ENCODE measurements at places on chromosomes 6 and 20.

- DNase-seq, result no peak
- H3K4me1 ChIP-seq, result peaks cover 94% of the 10 kb centered on the region
- peak overlapping the region; percentile 1 for H3K4me3 ChIP-seq
These were observed 12.6 kb downstream of the ADTRP start for GRCh38 chr6:11766043-11766442.

DNA sequence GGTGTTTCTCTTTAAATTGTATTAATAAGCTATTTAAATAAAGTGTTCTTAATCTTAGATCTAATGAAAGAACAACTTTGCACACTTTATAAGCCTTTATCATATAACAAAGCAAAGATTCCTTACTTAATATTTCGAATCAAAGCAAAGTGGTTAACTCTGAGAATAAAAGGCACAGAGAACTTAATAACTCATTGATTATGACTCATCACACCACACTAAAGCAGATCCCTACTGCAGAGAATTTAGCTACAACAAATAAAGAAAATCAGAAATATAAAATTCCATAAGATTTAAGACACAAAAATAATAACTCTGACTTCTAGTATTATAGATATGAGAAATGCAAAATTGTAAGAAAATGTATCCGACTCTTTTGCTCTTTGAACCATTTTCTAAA, 135.6 kb upstream of the RUNX2 start:
- H3K27ac ChIP-seq, result no peak overlapping the region
- H3K4me3 ChIP-seq, result no peak overlapping the region
- DNase-seq, result no peak

GRCh38 chr6:99521633-99522151, 6.5 kb upstream of the USP45 start:
- peak overlapping the region; percentile 45 for H3K27ac ChIP-seq
- peak; percentile 5 for DNase-seq
- peak overlapping the region; percentile 61 for H3K4me3 ChIP-seq
- peaks cover 6% of the 10 kb centered on the region for H3K4me1 ChIP-seq
- H3K27me3 ChIP-seq, result no peaks in the 10 kb centered on the region

GRCh38 chr6:14187406-14187805, 69.8 kb downstream of the CD83 start:
- H3K27me3 ChIP-seq, result no peaks in the 10 kb centered on the region
- H3K36me3 ChIP-seq, result no peaks in the 10 kb centered on the region
- DNase-seq, result no peak
- no peak overlapping the region for H3K4me3 ChIP-seq

GRCh38 chr6:139600919-139601475, 226.5 kb upstream of the CITED2 start:
- H3K36me3 ChIP-seq, result no peaks in the 10 kb centered on the region
- no peaks in the 10 kb centered on the region for H3K4me1 ChIP-seq
- no peaks in the 10 kb centered on the region for H3K27me3 ChIP-seq

DNA sequence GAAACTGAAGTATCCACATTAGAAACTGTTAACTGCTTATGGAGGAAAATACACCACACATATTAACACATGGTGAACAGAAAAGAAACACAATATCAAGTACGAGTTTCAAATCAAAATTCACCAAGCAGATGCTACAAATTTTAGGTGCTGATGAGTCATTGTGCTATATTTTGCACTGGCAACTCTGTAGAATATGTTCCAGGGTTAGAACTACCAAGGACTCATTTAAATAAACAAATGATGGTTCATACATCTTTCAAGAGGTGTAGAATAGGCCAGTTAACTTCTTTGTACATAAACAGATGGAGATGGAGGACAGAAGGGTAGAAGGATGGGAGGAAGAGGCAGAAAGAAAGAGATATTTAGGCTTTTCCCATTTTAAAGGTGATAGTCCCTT, 184.9 kb downstream of the ARHGAP18 start:
- no peaks in the 10 kb centered on the region for H3K27me3 ChIP-seq
- H3K27ac ChIP-seq, result no peak overlapping the region
- H3K36me3 ChIP-seq, result no peaks in the 10 kb centered on the region
- no peak overlapping the region for H3K4me3 ChIP-seq

DNA sequence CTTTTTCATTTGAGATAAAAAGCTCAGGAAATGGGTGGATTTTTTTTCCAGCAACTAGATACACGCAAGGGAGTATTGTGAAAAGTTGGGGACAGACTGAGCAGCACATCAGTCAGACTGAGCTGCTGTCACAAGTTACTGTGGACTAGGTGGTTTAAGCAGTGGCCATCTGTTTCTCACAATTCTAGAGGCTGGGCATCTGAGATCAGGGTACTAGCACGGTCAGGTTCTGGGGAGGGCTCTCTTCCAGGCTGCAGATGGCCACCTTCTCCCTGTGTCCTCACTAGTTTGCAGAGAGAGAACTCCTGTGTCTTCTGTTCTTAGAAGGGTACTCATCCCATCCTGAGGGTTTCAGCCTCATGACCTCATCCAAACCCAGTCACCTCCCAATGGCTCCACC, 178.3 kb downstream of the SYNDIG1 start:
- H3K36me3 ChIP-seq, result no peaks in the 10 kb centered on the region
- no peak for DNase-seq
- H3K4me1 ChIP-seq, result peaks cover 30% of the 10 kb centered on the region
- no peak overlapping the region for H3K27ac ChIP-seq

- no peaks in the 10 kb centered on the region for H3K27me3 ChIP-seq
- no peak overlapping the region for H3K27ac ChIP-seq
- H3K36me3 ChIP-seq, result no peaks in the 10 kb centered on the region
- peaks cover 17% of the 10 kb centered on the region for H3K4me1 ChIP-seq
- no peak overlapping the region for H3K4me3 ChIP-seq
- DNase-seq, result no peak
These were observed 35.5 kb downstream of the ABHD12 start for GRCh38 chr20:25355011-25355595.

DNA sequence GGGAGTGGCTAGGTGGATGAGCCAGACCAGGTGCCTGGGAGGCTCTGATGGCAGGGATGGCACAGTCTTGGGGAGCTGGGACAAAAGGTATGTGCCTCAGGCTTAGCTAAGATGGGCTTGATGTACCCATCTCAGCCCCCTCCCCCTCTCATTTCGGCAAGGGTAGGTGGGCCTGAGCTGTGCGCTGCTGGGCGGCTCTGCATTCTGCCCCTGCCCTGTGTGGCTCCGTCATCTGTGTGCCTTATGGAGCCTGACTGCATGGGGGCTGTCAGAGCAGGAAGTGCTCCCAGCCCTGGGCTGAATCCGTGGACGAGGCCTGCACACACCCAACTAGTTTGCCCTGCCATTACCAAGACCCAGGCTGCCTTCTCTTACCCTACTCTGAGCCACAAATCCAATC, 54.7 kb downstream of the PYGB start:
- H3K36me3 ChIP-seq, result no peaks in the 10 kb centered on the region
- no peaks in the 10 kb centered on the region for H3K4me1 ChIP-seq
- no peak for DNase-seq
- no peak overlapping the region for H3K4me3 ChIP-seq
- H3K27me3 ChIP-seq, result no peaks in the 10 kb centered on the region

DNA sequence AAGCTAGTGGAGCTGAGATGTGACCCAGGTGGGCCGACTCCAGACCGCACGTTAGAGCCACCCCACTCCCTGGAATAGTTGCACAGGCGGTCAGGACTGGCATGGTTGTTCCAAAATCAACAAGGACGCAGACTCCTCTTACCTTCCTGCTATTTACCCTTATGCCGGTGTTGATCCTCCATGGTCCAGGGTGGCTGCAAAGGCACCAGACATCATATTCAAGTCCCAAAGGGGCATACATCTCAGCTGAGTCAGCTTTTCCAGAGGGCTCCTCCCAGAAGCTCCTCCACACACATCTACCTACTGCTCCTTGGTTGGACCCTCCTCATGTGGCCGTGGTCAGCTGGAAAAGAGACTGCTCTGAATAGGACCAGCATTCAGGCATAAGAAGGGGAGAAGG, 112.2 kb downstream of the SYCP2 start:
- H3K27ac ChIP-seq, result no peak overlapping the region
- no peaks in the 10 kb centered on the region for H3K36me3 ChIP-seq
- DNase-seq, result no peak
- H3K4me1 ChIP-seq, result peaks cover 9% of the 10 kb centered on the region
- H3K4me3 ChIP-seq, result no peak overlapping the region

GRCh38 chr20:46820682-46821081, 74.0 kb upstream of the EYA2 start:
- H3K27me3 ChIP-seq, result no peaks in the 10 kb centered on the region
- peaks cover 6% of the 10 kb centered on the region for H3K4me1 ChIP-seq
- H3K36me3 ChIP-seq, result no peaks in the 10 kb centered on the region
- no peak overlapping the region for H3K4me3 ChIP-seq

DNA sequence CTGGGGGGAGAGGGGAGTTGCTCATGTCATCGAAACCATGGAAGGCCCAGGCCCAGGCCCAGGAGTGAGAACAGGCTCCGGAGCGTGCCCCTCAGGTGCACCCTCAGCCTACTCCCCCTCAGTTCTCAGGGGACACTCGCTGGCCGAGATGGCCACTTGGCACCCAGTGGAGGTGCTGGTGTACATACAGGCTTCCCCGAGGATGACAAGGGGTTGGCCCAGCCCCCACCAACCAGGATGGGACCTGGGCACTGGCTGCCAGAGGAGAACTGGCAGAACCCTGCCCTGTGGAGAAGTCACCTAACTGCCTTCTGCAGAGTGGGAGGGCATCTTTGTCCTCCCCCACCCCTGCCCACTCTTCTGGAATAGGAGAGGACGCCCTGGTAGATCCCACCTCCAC, 9.5 kb downstream of the NKX2-2 start:
- peaks cover 19% of the 10 kb centered on the region for H3K27me3 ChIP-seq
- H3K4me1 ChIP-seq, result no peaks in the 10 kb centered on the region
- no peak overlapping the region for H3K4me3 ChIP-seq
- H3K36me3 ChIP-seq, result no peaks in the 10 kb centered on the region

GRCh38 chr6:29943053-29943966, 978 bp downstream of the HLA-A start:
- no peak overlapping the region for H3K27ac ChIP-seq
- no peaks in the 10 kb centered on the region for H3K4me1 ChIP-seq
- no peak for DNase-seq

GRCh38 chr6:33620856-33621710, at the start of gene ITPR3:
TSS of gene ITPR3 (plus strand) at chr6:33621322. CDS start at chr6:33621603, 281 bp downstream.
- no peaks in the 10 kb centered on the region for H3K27me3 ChIP-seq
- H3K4me1 ChIP-seq, result peaks cover 50% of the 10 kb centered on the region
- peaks cover 13% of the 10 kb centered on the region for H3K36me3 ChIP-seq
- DNase-seq, result peak; percentile 74
- peak within 1 kb of the TSS; percentile 100 for H3K4me3 ChIP-seq

All from PC-9 (cell line).